ENCODE measurements at places on chromosomes 12 and 14.

- DNase-seq = no peak
Measured at GRCh38 chr12:93148412-93148811, 219.3 kb upstream of the EEA1 start.

- DNase-seq = no peak
Measured at GRCh38 chr14:77000340-77001270, 27.9 kb downstream of the IRF2BPL start.

- DNase-seq = peak; percentile 54
Measured at GRCh38 chr12:6430124-6430989, 14.4 kb upstream of the CD27 start.

DNA sequence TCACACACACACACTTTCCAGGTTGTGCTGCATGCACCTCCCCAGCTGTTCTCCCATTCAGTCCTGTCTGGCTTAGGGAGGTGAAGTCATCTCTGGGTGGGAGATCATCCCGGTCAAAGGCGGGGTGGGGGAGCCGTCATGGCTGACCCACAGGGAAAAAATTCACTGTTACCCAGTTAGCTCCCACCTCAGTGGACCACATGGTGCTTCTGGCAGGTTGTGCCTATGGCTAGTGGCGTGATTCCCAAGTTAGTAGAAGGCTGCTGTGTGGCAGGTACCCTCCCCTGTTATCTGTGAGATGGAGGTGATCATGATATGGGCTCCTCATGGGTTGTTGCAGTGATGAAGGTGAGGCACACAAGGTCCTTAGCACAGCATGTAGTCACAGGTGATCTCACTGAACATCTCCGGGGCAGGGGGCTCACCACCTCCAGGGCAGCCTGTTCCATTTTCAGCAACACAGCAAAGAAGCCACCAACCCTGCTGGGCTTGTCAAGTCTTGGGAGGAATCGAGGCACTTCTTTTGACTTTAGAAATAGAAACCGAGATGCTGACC, 154.9 kb upstream of the CCND2 start:
- DNase-seq = no peak

- DNase-seq = peak; percentile 10
Measured at GRCh38 chr14:61894452-61895077, 132.3 kb downstream of the SNAPC1 start.

DNA sequence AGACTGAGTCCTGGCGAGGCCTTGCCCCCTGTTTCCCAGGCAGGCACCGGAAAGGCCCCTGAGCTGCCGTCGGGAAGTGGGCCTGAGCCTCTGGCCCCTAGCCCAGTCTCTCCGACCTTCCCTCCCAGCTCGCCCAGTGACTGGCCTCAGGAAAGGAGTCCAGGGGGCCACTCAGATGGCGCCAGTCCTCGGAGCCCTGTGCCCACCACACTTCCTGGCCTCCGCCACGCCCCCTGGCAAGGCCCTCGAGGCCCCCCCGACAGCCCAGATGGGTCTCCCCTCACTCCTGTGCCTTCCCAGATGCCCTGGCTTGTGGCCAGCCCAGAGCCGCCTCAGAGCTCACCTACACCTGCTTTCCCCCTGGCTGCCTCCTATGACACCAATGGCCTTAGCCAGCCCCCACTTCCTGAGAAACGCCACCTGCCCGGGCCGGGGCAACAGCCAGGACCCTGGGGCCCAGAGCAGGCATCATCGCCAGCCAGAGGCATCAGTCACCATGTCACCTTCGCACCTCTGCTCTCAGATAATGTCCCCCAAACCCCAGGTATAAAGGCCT, 10.9 kb downstream of the TNS2 start:
- no peak for DNase-seq

GRCh38 chr12:75995691-75996090, 35.9 kb downstream of the PHLDA1 start:
- DNase-seq = no peak

GRCh38 chr12:92732716-92733115, 29.9 kb downstream of the PLEKHG7 start:
- DNase-seq = no peak

DNA sequence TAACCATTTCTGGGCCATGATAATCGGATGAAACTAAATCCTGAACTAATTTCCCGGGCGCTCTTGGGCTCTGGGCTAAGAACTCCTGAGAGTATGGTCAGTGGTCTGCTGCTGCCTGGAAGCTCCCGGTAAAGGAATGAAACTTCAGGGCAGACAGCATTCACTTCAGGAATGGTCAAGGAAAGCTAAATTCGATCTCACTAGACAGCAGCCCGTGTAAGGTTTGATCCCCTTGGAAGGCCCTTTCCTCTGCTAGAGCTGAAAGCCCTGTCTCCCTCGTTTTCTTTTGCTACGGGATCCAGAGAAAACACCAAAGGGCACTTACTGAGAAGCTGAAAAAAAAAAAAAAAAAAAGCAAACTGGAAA, 680 bp downstream of the ASB8 start:
- no peak for DNase-seq

DNA sequence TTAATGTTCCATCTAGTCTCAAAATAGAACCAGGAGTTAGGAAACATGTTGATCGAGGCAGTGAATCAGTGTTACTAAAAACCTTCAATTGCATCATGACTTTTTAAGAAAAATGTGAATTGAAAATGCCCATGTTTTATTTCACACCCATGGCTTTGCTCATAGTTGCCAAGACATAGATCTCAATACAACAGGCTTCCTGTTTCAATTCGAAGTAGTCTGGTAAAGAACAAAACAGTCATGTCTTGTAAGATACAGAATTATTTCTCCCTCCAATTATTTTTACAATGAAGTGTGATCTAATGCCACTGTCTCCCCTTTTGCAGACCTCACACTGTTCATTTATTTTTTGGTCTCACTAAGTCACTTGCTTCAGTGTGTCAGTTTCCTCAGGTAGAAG, 44.6 kb upstream of the FAR2 start:
- DNase-seq = no peak

DNA sequence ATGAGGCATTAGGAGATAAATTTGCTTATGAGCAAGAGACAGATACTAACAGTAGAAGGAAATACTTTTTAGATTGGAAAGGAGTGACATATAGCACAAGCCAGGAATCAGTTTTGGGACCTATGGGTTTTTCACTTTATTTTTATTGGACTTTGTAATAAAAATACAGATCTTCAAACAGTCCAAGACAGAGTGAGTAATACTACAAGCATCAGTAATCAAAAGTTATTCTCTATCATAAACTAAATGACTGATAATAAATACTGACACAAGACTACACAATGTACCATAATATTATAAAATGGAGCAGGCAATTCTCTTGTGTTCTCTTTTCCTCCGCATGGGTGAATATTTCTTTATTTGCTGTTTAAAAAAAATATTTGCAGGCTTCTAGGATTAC, 85.8 kb downstream of the DERA start:
- no peak for DNase-seq

GRCh38 chr14:77990337-77990736, 179.8 kb upstream of the NRXN3 start:
- no peak for DNase-seq

- no peak for DNase-seq
Measured at GRCh38 chr12:16174282-16174681, 103.2 kb downstream of the SLC15A5 start.

GRCh38 chr14:97198813-97199212, 401.6 kb downstream of the VRK1 start:
- no peak for DNase-seq

DNA sequence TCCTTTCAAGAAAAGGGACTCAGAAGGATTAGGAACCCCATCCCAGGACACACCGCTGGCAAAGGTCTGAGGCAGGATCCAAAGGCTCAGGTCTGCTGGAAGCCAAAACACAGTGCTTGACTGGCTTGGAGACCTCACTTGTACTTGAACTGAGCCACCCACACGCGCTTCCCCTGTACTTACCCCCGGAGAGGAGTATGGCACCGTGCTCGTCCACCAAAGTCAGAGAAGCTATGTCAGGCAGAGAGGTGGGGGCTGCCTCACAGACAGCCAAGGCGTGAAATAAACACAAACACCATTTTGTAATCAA, 11.1 kb upstream of the SELPLG start:
- no peak for DNase-seq

GRCh38 chr12:111074559-111074958, 154.2 kb upstream of the MYL2 start:
- no peak for DNase-seq

GRCh38 chr14:20632448-20632830, 9.1 kb downstream of the OR6S1 start:
- DNase-seq = peak; percentile 14
